RPMI8226 (cell line): ENCODE measurements at places on chromosomes 3 and 15.

GRCh38 chr3:107562969-107563529 lies 40.3 kb downstream of the BBX start:
- no peak for DNase-seq

DNA sequence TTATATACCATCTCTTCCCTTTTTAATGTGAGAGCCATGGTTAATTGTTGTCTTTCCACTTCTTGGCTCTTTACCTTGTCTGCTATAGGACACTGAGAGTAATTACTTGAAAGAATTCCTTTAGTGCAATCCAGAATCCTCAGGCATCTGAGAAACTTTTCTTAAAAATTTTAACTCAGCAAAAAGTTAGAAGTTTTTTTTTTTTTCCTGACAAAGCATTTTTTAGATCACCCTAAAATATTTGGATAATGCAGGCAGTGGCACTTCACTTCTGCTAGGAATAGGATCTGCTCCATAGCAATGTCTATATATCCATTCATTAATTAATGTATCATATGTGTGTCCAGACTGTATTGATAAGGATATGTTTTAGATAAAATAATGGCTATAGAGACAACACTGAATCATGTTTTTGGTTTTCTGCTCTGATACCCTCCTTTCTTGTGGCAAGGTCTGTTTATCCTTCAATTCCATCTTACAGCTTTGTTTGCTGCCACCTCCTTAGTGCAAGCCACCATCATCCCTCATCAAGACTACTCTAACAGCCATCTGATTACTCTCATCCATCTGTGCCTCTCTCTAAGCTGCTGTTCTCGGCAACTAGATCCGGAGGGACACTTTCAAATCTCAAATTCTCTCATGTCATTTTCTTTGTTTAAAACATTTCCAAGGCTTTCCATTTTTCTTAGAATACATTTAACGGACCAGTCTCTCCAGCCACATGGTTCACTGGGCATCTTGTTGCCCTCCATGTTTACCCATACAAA lies 563.5 kb downstream of the EDEM1 start:
- no peak for DNase-seq

DNA sequence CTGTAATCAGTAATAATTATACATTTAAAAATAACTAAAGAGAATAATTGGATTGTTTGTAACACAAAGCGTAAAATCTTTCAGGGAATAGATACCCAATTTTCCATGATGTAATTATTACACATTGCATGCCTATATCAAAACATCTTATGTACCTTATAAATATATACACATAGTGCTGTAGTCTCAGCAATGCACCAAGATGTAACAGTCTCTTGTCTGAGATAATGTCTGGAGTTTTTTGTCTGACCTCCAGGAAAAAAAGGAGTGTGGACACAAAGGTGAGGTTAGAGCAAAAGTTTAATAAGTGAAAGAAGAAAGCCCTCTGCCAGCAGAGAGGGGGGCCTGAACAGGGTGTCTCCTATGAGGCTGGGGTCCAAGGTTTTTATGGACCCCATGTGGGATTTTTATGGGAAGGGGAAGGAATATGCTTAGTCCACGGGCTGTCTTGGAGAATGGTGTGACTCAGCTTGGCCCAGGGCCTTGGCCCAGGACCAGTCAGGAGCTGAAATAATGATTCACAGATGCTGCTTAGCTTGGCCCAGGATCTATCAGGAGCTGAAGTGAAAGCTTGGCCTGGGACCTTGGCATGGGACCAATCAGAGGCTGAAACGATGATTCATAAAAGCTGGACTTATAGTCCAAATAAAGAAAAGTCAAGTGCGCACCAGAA lies 545.0 kb downstream of the ZPLD1 start:
- DNase-seq, result no peak

DNA sequence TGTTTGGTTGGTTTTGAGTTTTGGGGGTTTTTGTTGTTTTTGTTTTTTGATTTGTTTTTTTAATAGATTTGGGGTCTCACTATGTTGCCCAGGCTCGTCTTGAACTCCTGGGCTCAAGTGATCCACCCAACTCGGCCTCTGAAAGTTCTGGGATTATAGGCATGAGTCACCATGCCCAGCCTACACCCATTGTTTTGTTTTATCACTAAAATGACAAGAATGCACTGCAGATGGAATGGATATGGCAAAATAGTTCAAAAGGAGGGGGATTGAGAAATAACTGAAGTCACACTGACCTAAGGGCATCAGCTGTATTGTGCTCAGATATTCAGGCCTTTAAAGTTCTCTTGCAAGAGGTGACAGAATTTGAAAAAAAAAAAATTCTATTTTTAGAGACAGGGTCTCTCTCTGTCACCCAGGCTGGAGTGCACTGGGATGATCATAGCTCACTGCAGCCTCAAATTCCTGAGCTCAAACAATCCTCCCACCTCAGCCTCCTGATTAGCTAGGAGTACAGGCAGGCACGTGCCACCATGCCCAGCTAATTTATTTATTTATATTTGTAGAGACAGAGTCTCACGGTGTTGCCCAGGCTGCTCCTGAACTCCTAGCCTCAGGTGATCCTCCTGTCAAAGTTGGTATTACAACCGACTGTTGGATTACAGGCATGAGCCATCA lies 4.4 kb upstream of the RASA2 start:
- DNase-seq, result no peak

GRCh38 chr3:105425153-105425502 lies 58.4 kb downstream of the ALCAM start:
- DNase-seq, result no peak
